ENCODE measurements at places on chromosomes 1 and 21. TPM values are rescaled to one million over a fixed set of nuclear protein-coding genes. Genes with fewer than 3 reads are reported as not detected.

The KCNJ6 gene
- 4.3 TPM for total RNA-seq

The PYHIN1 gene
- total RNA-seq: not detected

The CYP4A22 gene
- not detected for total RNA-seq

The OR2L2 gene
- total RNA-seq: not detected

The OR2T11 gene
- total RNA-seq: not detected

The TIPRL gene
- 33.9 TPM for total RNA-seq

The SFT2D2 gene
- 14.1 TPM for total RNA-seq

The TRIM63 gene
- 1.8 TPM for total RNA-seq

The FAM167B gene
- total RNA-seq: 0.45 TPM

The CDC20 gene
- 204 TPM for total RNA-seq

The TNFRSF18 gene
- total RNA-seq: 0.17 TPM

The SLC22A15 gene
- total RNA-seq: 1.0 TPM

The NCDN gene
- total RNA-seq: 17.5 TPM

The SPATA21 gene
- total RNA-seq: 0.06 TPM

The RGS13 gene
- not detected for total RNA-seq

The NHLH2 gene
- total RNA-seq: not detected

The DIRAS3 gene
- 0.85 TPM for total RNA-seq

The ABL2 gene
- total RNA-seq: 17.5 TPM

The TESK2 gene
- 0.32 TPM for total RNA-seq

Measured in A549 treated with Hydrocortisone at 1 μM for 4 hours (cell line).